ENCODE measurements at places on chromosomes 16 and 17.

DNA sequence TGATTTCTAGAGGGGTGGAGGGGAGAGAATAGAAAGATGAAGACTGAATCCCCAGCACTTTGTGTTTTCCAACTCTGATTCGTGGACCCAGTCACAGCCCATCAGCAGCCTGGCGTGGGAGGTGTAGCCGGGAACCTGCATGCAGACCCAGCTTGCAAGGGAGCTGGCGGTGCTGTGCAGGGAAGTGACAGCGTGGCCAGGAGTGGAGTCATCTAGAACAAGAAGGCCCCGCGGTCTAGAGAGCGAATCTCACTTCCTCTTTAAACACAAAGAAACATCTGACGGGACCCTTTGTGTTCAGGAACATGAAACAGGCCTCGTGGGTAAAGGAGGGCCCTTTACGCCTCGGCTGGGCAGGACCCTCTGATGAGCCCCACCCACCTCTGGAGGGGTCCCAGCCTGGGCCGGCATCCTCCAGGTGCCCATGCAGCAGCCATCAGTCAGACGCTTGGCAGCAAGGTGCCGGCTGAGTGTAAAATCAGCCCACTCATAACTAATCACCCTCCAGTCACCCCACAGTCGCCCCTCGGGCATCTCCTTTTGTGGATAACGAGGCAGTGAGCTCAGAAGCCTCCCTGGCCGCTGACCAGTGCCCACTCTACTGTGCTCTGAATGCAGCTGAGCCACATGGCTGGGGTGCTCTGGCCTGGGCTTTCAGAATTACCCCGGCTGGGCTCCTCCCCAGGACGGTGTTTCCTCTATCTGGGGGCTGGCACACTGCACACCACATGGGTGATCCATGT lies 4.4 kb downstream of the SNAI3 start:
- no peak for DNase-seq

GRCh38 chr17:82998637-82999036 lies 80.8 kb upstream of the METRNL start:
- no peak for DNase-seq

GRCh38 chr17:72373910-72374741 lies 253.3 kb downstream of the SOX9 start:
- no peak for DNase-seq

DNA sequence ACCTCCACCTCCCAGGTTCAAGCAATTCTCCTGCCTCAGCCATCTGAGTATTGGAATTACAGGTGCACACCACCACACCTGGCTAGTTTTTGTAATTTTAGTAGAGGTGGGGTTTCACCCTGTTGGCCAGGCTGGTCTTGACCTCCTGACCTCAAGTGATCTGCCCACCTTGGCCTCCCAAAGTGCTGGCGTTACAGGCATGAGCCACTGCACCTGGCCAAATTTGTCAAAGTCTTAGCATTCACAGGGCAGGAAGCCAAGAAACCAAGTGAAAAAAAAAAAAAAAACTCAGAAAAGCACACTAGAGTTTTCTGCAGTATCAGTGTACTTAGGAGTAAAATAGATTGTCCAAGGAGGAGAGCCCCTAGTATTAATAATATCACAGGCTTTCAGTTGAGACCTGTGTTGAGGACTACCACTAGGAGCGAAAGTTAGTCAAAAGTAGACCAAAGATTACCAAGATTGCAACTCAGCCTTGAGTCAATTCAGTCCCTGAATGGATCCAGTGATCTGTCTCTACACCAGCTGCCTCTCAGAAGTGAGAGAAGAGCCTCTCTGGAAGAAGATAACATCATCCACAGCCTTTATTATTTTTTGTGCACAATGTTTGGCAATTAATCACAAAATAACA lies 159.7 kb downstream of the CEP112 start:
- DNase-seq, result no peak

DNA sequence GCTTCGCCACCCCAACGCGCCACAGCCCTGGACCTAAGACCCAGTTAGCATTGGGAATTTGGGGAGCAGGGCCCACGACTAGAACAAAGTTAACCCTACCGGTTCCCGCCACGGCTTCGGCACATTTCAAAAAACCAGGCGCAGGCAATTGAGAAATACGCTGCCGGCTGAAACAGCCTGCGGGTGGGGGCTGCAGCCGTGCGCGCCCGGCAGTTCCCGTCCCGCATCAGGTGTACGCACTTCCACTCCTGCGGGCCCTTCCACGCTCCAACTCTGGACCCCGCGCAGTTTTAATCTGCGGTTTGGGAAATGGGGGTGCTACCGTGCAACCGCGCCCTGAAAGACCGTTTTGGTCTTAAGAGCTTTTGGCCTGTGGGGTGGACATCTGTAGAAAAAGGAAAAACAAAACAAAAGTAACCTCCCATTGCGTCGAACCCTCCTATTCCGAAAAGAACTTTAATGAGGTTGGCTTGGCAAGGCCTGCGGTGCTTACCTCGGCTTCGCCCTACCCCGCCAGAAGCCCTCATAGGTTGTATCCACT lies 7.1 kb downstream of the IRX5 start:
- DNase-seq, result no peak

- DNase-seq, result no peak
Observed at GRCh38 chr16:77849646-77850258, 61.4 kb downstream of the VAT1L start.
